ENCODE measurements at places on chromosomes 16 and 17.

GRCh38 chr17:19716108-19717030, at the start of gene SLC47A2:
TSS of gene SLC47A2 (minus strand) at chr17:19716584. CDS start at chr17:19716555, 29 bp downstream.
- DNase-seq, result no peak

- no peak for DNase-seq
Measured at GRCh38 chr16:64416216-64417005, 705.5 kb downstream of the CDH11 start.

DNA sequence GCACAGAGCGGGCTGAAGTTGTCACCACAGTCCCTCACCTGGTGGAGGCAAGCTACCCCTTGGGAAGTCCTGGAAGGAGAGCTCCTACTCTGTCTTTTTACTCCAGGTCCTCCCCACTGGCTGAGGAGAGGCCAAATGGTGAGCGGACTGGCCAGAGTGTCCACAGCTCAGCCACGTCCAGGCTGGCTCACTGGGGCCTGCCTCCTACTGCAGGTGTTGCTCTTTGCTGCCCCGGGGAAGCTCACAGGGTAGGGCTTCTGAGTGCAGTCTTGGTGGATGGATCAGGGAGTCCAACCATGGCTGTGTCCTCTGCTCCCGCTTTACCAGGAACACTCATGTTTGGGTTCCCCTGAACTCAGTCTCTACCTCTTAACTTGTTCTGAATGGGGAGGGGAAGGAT, 2.7 kb downstream of the B9D1 start:
- DNase-seq, result no peak

DNA sequence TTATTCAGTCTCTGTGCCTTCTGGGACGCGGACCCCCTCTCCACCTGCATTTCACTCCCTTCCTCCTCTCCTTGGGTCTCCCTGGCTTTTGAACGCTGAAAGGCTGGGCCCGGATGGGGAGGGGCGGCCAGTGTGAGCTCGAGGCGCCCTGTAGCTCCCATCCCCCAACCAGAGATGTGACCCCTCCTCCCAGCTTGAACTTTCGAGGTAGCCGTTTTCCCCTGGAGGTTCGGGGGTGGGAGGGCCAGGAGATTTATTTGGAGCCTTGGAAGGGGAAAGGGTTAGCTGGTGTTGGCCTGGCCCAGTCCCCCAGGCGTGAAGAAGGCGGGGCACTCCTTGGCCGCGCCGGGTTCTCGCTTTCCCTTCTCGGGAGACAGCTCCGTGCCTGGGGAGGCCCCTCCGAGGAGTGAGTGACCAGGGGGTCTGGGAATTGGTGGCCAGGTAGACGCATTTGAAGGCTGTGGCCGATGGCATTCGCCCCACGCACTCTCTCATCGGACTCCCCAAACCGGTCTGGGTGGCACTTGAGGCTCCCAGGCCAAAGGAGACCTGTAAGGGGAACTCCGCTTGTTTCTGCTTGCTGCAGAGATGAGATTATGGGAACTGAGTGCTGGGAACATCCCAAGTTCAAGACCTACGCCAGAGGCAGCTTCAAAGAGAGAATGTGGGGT, 942 bp downstream of the LDAF1 start:
- peak; percentile 84 for DNase-seq

GRCh38 chr17:32777436-32777835, 99.5 kb downstream of the MYO1D start:
- DNase-seq, result no peak

DNA sequence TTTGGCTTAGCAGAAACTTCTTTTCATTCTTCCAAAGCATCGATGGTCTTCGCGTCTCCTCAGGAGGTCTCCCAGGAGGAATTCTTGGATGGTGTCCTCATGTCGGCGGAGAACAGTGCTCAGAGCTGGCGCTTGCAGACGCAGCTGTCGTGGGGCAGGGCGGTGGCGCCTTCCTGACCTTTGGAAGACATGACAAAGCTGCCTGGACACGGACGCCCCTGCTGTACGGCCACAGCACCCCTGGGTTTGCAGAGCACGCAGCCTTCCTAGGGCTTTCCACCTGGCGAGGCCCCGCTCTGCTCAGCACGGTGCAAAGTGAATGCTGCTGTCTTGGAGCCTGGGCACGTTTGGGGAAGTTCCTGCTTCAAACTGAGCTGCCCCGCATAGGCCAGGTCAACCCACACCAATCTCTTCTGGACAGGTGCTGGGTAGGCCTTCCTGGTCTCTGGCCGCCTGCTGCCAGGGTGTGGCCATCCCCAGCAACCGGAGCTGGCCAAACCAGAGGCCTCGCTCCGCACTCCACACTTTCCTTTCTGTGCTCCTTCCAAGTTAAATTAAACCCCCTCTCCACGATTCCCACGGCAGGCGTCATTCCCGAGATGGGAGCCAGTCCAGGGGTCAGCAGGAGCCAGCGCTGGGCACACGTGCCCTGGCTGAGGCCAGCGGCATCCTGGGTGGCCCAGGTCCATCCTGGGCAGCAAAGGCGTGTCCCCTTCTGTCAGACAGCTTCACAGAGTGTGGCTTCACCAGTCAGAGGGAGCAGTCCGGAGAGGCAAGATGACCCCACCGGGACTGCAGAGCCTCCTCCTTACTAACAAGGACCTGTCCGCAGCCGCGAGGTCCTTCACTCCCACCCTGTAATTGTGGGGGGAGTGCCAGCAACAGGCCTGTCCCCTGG, 15.0 kb upstream of the KREMEN2 start:
- no peak for DNase-seq

DNA sequence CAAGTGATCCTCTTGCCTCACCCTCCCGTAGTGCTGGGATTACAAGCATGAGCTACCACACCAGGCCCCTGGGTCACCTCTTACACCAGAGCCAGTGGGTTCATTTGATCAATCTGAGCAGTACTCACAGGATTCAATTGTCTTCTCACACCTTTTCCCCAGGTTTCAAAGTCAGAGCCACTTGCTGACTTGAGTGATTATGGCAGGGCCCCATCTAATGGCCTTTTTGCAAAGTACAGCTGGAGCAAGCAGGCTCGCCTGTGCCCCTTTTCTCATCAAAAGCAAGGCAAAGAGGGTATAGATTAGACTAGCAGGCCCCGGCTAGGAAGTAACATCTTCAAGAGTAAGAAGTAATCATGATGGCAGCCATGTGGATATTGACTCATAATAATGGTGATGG, 114.8 kb upstream of the NOL11 start:
- DNase-seq, result no peak

Data from upper lobe of left lung (tissue), 6 donors.